ENCODE measurements at places on chromosomes 3 and 15.

DNA sequence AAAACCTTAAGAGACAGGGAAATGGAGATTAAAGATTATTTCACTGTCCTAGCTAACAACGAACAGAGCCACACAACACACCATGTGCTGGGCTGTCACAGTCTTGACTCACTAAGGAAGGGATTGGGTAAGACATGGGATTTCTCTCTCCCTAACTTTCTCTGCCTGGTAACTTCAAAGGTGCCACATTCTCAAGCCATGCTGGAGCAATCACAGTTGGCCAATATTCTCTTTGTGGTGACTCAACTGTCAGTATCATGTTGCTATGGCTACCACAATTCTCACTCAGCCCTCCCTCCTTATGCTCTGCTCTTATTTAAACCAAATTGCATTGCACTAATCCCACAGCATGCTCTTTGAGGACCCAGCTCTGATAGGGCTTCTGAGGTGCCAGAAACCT is 74.0 kb downstream of the OXNAD1 start:
- DNase-seq, result no peak

DNA sequence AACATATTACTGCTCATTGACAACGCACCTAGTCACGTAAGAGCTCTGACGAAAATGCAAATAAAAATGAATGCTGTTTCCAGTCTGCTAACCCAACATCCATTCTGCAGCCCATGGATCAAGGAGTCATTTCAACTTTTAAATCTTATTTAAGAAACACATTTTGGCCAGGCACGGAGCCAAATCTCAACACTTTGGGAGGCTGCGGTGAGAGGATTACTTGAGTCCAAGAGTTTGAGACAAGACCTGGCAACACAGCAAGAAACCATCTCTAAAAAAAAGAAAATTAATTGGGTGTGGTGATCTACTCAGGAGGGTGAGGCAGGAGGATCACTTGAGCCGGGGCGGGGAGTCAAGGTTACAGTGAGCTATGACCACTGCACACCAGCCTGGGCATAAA is 22.4 kb upstream of the TM4SF19 start:
- DNase-seq, result no peak

- DNase-seq, result no peak
Observed at GRCh38 chr15:91660174-91660649, 193.3 kb upstream of the SLCO3A1 start.

GRCh38 chr3:197447057-197447456 is 108.7 kb downstream of the BDH1 start:
- no peak for DNase-seq

DNA sequence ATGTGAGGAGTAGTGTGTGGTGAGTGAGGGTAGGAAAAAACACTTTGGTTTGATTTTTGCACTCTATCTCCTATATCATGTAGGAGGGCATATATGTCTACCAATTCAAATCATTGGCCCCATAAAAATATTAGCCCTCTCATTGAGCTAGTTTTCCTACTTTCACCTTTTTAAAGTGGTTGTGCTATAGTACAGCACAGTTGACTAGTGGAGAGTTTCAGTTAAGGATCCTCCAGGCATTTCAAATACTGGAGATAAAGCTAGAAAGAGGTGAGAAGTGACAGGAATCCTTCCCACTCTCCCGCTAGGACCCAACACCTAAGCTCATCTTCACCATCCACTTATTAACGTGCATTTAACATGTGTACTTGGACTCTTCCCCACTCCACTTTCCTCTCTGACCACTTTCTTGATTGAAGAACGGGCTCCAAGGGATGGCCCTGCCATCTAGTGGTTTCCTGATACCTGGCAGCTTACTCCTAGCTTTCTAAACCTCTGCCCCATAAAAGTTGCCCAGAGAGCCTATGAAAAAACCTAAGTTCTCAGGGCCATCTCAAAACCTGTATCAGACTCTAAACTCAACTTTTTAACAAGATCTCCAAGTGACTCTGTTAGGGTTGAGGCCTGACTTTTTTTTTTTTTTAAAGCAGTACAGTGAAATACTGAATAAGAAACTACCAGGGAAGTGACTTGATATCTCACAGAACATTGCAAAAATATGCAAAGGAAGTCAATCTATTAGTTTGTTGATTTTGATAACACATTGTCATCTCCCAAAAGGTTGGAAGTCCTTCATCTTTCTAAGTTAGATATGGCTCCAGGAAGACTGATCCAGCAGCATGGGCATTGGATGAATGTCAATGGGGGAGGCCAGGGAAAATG is 17.9 kb downstream of the IL12A start:
- peak; percentile 44 for DNase-seq

DNA sequence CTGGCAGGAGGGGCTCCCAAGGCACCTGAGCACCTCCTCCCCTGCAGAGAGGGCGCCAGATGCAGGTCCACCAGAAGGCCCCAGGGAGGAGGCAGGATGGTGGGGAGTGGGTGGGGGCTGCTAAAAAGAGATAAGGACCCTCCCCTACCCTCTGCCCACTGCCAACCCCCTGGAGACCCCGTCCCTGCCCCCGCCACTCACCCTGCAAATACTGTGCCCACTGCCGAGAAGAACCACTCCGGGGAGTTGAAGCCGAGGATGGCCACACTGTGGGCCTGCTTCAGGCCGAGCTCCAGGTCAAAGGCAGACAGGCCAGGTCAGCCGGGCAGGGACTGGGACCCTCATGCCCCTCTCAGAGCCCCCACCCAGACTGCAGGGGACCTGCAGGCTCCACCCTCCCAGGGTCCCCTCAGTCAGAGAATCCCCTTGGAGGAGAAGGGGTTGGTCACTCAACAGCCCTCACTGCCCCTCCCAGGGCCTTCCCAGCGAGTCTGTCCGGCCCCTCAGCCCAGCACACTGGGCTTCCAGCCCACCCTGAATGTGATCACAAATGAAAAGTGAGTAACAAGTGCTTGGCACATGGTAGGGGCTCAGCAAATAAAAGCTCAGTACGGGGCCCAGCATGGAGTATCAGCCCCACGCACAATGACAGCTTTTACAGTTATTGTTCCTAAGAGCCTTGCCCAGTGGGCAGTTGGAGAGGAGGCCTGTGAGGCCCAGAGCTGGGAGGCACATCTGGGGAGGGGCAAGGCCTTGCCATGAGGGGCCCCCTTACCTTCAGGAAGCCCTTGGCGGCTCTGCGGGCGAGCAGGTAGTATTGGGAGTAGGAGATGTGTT is 40.4 kb downstream of the ACSBG1 start:
- DNase-seq, result no peak

DNA sequence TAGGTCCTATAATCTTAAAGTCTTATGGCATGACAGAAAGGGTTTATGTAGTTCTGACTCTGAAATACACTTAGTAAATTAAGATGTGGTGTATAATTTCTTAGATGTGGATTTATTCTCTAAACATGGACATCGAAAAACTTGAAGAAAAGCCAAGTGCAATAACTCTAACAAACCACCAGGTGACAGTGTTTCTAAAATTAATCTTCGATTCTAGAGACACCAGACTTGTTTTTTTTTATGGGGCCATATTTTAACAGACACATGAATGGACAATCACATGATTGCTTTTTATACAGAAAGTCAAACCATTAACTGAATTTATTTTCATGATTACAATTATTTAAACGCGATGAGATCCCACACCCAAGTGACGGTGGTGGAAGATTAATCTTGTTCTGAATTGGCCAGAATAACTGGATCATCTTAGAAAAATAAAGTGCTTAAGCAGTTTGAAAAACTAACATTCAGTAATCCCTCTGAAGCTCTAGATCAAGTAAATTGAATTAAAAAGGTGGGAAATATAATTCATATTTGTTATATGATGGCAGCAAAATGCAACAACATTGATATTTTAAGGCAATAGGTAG is 305.1 kb downstream of the LSAMP start:
- DNase-seq, result peak; percentile 78

- peak; percentile 45 for DNase-seq
Observed at GRCh38 chr15:47439146-47440111, 277.9 kb upstream of the SEMA6D start.

Data from foreskin melanocyte (primary cell).